Stimulated activated CD4-positive, alpha-beta T cell treated with anti-CD3 and anti-CD28 coated beads, Interleukin-4, amount 100 ng/mL, for 24 hours (primary cell): ENCODE measurements at places on chromosomes 5 and 9.

- DNase-seq: no peak
Observed at GRCh38 chr9:3742586-3742985, 216.8 kb upstream of the RFX3 start.

GRCh38 chr9:18970393-18970792, 62.6 kb downstream of the SAXO1 start:
- no peak for DNase-seq

GRCh38 chr9:136979769-136980587, 2.7 kb downstream of the PTGDS start:
- DNase-seq: no peak

GRCh38 chr9:84758817-84759216, 89.3 kb downstream of the NTRK2 start:
- DNase-seq: no peak

DNA sequence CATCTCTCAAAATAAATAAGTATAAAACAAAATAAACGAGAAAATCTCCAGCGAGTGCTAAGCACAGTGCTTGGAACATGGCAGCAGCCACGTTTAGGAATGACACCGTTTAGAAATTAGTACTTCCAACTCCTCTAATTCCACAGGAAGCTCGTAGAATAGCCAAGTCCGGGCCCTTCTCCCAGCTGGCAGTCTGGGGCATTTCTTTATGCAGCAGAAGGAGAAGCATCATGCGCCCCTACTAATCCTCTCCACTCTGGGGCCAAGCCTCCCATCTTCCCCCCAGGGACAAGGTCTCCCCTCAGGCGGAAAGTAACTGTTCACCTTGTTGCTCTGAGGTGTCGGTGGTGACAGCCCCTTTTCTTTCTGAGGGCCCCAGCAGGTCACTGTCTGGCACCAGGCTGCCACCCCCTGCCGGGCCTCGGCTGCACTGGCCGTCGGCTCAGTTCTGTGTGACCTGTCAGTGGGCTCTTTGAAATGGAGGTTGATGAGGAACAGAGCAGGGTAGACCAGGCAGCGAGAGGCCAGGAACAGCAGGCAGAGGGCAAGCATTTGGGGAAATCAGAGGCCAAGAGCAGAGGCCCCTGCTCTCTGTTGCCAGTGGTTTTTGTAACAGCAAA, 113.5 kb upstream of the WWC1 start:
- DNase-seq: no peak

DNA sequence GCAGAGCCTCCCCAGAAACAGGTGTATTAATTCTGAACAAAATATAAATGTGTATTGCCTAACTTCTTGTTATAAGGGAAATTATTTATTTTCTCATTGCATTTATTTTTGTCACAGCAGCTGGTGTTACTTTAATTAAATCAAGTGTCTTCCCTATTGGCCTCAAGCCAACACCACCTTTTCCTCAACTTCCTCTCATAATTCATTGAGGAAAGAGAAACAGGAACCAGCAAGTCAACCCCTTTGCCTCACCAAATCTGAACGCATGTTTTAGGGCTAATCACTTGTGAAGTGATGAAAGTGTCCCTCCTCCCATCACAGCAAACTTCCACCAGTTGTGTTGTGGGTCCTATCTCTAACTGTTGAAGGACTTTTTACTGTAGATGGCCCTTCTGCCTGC, 73.1 kb downstream of the DIRAS2 start:
- DNase-seq: no peak

DNA sequence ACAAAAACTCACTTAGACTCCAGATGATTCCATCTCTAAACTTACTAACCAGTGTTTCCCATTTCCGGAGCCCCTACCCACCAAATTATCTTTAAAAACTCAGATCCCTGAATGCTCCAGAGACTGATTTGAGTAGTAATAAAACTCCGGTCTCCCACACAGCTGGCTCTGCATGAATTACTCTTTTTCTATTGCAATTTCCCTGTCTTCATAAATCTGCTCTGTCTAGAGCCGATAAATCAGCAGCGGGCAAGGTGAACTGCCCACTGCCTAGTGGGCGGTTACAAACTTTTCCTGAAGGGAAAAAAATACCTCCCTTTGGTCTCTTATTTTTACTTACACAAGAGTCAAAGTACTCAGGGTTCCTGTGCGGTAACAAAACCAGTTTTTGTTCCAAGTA, 624.4 kb upstream of the RORB start:
- DNase-seq: no peak

GRCh38 chr5:172458976-172459782, 4.9 kb upstream of the SH3PXD2B start:
- no peak for DNase-seq

- DNase-seq: no peak
Observed at GRCh38 chr5:176887252-176887849, 11.8 kb downstream of the HK3 start.

GRCh38 chr9:16732546-16732945, 137.9 kb downstream of the BNC2 start:
- DNase-seq: no peak

GRCh38 chr5:106288979-106289378, 1381.8 kb downstream of the EFNA5 start:
- DNase-seq: no peak

DNA sequence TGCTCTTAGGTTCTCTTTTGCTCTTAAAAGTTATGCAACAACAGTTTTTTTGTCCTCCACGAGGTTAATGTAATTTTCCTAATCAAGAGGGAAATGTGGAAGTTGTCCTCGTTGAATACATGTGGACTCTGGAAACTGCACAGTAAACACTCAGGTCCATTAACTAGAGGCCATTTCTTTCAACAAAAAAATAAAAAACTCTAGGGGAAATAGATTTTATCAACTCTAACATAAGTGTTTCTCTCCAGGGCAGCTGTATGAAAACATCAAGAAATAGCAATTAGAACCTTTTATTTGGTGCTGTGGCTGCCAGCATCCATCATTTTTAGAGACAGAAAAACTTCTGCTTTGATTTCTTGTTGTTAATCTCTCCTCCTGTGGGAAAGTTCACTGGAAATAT, 288.6 kb downstream of the ICE1 start:
- no peak for DNase-seq

GRCh38 chr9:110087605-110088004, 120.4 kb downstream of the C9orf152 start:
- DNase-seq: no peak

DNA sequence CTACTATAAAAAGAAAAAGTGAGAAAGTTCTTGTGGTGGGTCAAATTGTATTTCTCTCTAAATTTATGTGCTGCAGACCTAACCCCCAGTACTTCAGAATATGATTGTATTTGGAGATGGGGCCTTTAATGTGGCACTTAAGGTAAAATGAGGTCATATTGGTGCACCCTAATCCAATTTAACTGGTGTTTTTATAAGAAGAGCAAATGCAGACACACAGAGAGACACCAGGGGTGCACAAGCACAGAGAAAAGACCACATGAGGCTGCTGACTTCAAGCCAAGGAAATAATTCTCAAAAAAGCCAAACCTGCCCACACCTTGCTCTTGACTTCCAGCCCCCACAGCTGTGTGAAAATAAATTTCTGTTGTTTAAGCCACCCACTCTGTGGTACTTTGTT, 80.2 kb upstream of the HTR4 start:
- no peak for DNase-seq

GRCh38 chr5:157020511-157021222, 38.2 kb downstream of the HAVCR1 start:
- no peak for DNase-seq

DNA sequence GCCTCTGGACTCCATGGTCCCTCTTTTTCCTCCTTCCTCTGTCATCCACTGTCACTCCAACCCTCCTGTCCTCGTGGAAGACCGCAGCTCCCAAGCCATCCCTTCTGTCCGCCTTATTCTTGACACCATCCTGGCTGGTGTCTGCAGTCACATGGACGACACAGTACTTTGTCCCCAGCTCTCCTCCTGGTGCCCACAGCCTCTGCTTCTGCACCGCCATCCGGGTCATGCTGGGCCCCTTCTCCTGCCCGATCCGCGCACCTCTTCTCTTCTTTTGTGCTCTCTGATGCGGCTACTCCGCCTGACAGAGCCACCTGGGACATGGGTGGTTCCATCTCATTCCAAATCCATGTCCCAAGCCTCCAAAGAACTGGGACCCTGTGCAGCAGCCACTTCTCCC, 22.5 kb downstream of the ROPN1L start:
- no peak for DNase-seq

GRCh38 chr5:171031977-171032376, 170.2 kb downstream of the RANBP17 start:
- DNase-seq: no peak

GRCh38 chr5:89277816-89278215, 394.8 kb upstream of the MEF2C start:
- DNase-seq: no peak

DNA sequence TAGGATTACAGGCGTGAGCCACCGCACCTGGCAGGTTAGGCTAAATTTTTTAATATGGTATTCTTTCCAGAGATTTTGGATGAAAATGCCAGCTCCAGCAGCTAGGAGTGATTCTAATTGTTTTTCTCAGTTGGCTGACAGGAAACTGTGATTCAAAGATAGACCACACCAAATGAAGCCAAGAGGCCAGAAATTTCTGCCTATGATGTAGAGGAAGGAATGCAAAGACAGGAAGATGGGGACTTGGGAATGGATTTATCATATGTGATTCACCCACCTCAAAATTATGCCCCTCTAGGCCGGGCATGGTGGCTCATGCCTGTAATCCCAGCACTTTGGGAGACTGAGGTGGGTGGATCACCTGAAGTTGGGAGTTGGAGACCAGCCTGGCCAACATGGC, 53.3 kb downstream of the UGCG start:
- no peak for DNase-seq

- DNase-seq: no peak
Observed at GRCh38 chr5:149932445-149933350, 11.9 kb downstream of the PDE6A start.

DNA sequence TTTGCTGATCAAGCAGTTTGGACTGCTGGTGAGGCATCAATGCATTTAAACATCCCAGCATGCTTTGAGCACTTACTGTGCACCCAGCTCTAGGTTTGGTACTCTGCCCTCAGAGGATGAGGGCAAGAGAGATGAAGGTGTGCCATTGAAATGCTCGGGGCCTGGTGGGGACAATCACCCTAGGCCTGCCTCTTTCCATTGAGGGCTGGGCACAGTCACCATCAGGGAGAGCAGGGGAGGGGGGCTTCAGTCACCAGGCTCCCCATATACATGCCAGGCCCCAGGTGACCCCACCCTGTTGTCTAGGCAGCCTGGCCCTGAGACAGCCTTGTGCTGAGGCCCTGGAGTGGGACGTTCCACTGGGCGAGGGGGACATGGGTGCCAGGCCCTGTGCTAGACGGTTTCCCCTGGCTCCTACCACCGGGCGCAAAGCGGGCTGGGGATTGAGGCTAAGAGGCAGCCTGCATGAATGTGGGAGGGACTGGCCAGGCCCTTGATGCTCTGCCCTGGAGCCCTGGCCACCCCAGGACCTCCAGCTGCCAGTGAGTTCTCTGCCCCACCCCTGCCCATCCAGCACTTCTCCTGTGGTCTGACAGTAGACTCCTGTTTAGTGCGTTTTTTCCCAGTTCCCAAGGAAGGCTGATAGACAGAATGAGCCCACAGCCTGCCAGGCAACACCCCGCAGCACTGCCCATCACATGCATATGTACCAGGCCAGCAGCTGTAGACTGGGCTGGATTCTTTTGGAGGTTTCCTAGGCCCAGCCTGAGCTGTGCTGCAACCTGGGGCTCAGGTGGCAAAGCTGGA, 18.9 kb downstream of the TCF7 start:
- DNase-seq: no peak

GRCh38 chr5:138229387-138229786, 16.3 kb upstream of the CDC23 start:
- no peak for DNase-seq

DNA sequence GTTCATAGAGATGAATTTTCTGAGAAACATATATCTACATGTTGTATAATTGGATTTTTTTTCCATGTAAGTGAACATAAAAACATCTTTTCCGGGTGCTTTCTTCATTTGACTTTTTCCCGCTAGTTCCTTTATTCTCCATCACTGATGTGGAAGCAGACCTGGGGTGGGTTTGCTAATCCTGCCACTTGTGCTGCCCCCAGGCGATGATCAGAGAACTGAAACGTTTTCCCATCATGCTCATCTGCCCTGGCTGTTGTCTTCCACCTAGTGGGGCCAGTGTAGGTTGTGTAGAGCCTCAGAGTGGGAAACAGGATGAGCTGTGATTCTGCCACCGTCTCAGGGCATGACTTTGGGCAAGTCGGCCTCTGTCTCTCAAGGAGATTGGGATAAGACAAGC, 34.2 kb upstream of the TGFBR1 start:
- no peak for DNase-seq

GRCh38 chr9:90904706-90905478, 103.3 kb downstream of the SYK start:
- DNase-seq: no peak

GRCh38 chr9:3699883-3700282, 174.1 kb upstream of the RFX3 start:
- DNase-seq: no peak

GRCh38 chr9:130327781-130328348, 62.3 kb downstream of the HMCN2 start:
- DNase-seq: no peak

DNA sequence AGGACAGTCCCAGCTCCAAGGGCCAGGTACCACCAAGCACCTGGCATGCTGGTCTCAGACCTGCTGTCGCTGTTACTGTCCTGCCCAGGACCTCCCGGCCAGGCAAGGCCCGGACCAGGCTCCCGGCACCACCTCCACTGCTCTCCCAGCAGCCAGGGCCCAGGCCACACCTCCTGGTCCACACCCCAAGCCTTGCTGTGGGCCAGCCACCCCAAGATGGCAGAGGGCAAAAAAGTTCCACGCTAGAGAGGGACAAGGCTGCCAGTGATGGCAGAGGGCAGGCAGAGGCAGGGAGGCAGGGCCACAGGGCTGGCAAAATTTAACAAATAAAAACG, 1.1 kb downstream of the DNLZ start:
- DNase-seq: no peak

- DNase-seq: no peak
Observed at GRCh38 chr5:125120012-125120411, 373.6 kb upstream of the ZNF608 start.

DNA sequence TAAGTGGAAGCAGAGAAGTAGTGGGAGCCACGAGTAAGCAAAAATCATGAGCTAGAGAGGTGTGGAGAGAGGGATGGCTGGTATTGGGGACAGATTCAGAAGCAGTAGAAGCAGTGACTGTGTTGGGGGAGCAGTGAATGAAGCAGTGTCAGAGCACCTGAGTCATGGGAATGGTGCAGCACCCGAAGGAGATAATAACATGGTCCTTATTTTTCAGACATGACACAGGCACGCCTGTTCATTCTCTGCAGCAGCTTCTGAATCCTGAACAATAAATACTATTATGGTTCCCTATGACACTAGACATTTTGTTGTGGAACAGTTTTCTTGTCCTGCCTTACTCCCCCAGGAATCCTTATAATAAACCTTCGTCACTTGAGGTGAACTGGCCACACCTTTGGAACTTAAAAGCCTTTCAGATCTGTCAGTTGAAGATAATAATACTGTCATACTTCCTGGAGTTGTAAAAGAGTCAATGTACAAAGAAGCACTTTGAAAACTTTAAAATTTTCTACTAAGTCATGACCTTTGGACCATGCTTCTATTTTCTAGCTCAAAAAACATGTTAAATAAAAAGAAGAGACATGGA, 7.0 kb upstream of the RASA1 start:
- DNase-seq: no peak

- peak; percentile 18 for DNase-seq
Observed at GRCh38 chr9:92406477-92406876, 2.1 kb upstream of the OGN start.
